ENCODE measurements at places on chromosomes 2 and 18.

GRCh38 chr2:48448274-48449061, 81.5 kb upstream of the STON1 start:
- DNase-seq: no peak

- DNase-seq: no peak
These were observed 4.1 kb downstream of the NEMP2 start for GRCh38 chr2:190530248-190530900.

GRCh38 chr2:20168048-20168726, 56.7 kb downstream of the SDC1 start:
- DNase-seq: no peak

DNA sequence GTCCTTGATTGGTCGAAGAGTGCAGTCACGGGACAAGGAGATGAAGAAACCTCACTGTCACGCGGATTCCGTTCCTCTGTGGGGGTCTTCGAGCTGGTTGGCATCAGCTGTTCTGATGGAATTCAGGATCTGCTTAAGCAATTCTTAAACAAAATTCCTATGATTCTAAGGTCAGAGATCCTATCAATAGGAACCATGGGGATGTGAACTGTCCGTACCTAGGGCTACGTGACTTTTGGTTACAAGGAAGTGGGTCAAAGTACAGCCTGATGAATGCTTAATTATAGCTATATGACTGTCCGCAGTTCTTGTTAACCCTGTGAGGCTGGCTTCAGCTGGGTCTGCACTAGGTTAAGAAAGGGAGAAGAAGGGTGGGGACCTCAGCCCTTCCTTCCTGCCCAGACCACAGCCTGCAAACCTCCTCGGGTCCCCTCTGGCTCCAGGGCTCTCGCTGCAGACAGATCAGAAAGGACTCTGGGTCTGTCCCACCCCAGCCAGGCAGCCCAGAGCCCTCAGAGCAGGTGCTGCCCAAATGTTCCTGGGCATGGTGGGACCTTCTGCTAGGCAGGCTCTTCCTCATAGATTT, 44.2 kb upstream of the TAF1B start:
- no peak for DNase-seq

GRCh38 chr2:240465765-240466578, 30.5 kb downstream of the GPC1 start:
- DNase-seq: no peak

GRCh38 chr2:181289698-181290097, 167.5 kb upstream of the ITGA4 start:
- DNase-seq: no peak

- no peak for DNase-seq
These were observed 7.5 kb downstream of the ANKRD53 start for GRCh38 chr2:70985956-70986355.

DNA sequence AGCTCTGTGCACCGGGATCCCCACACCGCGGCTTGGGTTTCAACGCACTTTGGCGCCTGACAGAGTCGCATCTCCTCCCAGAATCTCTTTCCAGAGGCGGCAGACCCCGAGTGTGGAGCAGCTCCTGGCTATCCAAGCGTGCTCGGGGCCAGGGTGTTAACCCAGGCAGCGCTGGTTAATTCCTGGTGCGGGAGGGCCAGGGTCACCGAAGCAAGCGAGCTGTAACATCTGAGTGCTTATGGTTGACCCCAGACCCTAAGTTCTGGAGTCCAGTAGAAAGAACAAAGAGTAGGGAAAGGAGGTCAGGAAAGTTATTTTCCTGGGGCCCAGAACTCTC, 566 bp upstream of the OSR1 start:
- DNase-seq: no peak

GRCh38 chr2:172600557-172601008, 44.7 kb downstream of the PDK1 start:
- DNase-seq: no peak

GRCh38 chr2:196431076-196431475, 208.4 kb upstream of the CCDC150 start:
- DNase-seq: no peak

GRCh38 chr2:236687296-236687965, 117.8 kb downstream of the ACKR3 start:
- no peak for DNase-seq

Data from cortex of kidney (tissue), 1 donor.